Suprapubic skin (tissue), 4 donors: ENCODE measurements at places on chromosomes 6 and 20.

DNA sequence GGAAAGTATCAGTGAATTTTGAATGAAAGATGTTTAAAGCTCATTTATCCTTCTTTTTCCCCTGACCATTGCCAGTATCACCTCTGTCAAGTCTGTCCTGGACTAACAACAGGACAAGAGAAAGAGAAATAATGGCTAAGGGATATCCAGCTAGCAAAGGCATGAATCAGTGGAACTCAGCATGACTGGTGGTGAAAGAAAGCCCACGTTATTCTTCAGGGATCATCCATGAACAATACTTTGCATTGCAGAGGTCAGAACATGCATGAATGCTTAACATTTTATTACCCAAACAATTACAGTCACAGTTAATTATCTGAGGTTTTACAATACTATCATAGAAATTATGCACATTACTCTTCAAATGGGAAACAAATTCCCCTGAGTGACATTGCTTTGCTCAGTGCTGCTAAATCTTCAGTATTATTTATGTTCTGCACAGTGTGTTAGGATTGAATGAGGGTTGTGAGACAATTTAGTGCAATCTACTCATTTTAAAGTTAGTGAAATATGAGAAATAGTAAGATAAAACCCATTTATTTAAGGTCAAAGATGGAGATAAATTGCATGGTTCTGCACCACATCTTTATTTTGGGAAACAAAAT is 350.7 kb downstream of the KHDRBS2 start:
- no peaks in the 10 kb centered on the region for H3K36me3 ChIP-seq
- no peaks in the 10 kb centered on the region for H3K4me1 ChIP-seq
- no peaks in the 10 kb centered on the region for H3K27me3 ChIP-seq
- H3K4me3 ChIP-seq, result no peak overlapping the region
- no peak overlapping the region for H3K27ac ChIP-seq

GRCh38 chr20:48761023-48761785 is 66.6 kb downstream of the PREX1 start:
- no peaks in the 10 kb centered on the region for H3K36me3 ChIP-seq
- H3K4me1 ChIP-seq, result peaks cover 6% of the 10 kb centered on the region

DNA sequence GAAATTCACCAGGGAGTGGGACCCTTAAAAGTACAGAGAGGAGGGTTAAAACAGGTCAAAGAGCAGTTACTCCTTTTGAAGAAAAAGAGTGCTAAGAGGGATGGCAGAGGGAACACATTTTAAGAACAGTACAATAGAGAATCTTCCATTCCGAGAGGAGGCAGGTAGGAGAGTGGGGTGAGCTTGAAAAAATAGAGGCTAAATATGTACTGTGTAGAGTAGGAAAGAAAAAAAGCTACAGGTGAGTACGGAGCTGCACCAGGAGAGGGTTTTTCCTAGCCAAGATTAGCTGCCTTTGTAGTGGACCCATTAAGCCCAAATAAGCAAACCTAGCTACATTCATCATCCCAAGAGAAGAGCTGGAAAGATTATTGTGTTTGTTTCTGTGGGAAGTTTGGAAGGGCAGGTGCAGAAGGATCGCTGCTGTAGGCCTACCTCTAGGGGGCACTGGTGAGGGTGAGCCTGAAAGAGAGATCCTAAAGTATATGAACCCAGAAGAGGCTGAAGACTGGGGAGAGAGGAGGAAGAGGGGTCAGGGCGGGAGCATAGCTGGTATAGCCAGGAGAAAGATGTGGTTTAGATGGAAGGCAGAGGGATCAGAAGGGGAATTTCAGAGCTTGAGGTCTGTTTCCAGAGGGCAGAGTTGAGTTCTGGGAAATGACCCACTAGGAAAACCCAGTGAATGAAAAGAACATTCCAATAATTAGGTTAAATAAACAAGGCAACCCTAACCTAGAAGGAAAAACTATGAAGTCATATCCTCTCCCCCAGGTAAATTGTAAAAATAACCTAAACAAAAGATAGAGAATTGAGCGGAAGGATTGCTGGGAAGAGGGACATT is 50.2 kb upstream of the HINT3 start:
- peaks cover 23% of the 10 kb centered on the region for H3K36me3 ChIP-seq
- H3K4me1 ChIP-seq, result peaks cover 5% of the 10 kb centered on the region
- no peak overlapping the region for H3K27ac ChIP-seq
- no peak overlapping the region for H3K4me3 ChIP-seq
- DNase-seq, result no peak

DNA sequence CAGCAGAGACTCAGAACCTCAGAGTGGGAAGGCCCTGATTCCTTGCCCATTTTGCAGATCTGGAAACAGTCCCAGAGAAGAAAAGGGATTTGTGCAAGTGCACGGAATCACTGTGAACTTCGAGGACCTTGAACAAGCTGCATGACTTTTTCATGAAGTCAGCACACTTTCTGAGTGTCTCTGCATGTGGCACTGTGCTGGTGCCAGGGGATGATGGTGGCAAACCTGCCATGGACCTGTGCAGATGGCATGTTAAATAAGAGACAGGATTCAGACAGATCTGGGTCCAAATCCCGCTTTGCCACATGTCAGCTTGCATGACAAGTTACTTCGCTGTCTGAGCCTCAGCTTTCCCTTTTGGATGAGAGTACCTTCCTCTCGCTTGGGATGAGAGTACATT is 26.8 kb downstream of the ZNF831 start:
- DNase-seq, result no peak
- H3K4me3 ChIP-seq, result no peak overlapping the region
- no peaks in the 10 kb centered on the region for H3K36me3 ChIP-seq
- H3K27ac ChIP-seq, result no peak overlapping the region
- H3K27me3 ChIP-seq, result peaks cover 29% of the 10 kb centered on the region
- no peaks in the 10 kb centered on the region for H3K4me1 ChIP-seq
